ENCODE measurements at places on chromosomes 16 and 17. TPM values are rescaled to one million over a fixed set of nuclear protein-coding genes. Genes with fewer than 3 reads are reported as not detected.

- DNase-seq: no peak
Observed at GRCh38 chr17:4490109-4490591, 8.5 kb upstream of the SPNS2 start.

The ZC3H18 gene
- total RNA-seq: 72.7 TPM

The MYH1 gene
- not detected for total RNA-seq

DNA sequence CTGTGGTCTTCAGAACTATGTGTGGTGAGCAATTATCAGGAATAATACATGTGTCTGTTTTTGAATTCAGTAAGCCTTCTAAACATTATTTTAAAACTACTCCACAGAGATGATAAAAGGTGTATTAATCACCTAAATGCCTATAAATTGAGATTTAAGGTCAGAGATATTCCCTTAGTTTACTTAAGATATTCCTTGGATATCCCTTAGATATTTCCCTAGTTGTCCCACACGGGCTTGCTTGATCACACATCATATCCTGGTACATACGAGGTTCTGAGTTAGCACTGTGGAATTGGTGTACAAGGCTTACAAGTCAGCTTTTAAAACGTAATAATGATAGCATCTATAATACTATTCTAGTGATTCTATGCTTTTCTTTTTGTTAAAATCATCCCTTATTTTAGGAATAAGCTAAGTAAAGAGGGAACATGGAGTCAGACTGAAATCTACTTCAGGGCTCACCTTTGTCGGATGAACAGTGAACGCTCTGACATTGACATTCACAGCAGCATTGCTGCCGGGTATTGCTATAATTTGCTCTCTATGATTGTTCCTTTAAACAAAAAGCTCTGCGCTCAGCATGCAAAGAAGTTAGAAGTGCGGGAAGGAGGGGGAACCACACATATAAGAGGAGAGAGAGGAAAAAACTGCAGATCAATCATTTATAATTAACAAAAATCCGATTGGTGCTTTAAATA, 136.5 kb downstream of the SKAP1 start:
- no peak for DNase-seq

GRCh38 chr16:87647431-87648185, 45.3 kb downstream of the JPH3 start:
- DNase-seq: no peak

The HSD17B1 gene
- total RNA-seq: 0.44 TPM

The C17orf100 gene
- total RNA-seq: 1.5 TPM

The MARVELD3 gene
- total RNA-seq: not detected

DNA sequence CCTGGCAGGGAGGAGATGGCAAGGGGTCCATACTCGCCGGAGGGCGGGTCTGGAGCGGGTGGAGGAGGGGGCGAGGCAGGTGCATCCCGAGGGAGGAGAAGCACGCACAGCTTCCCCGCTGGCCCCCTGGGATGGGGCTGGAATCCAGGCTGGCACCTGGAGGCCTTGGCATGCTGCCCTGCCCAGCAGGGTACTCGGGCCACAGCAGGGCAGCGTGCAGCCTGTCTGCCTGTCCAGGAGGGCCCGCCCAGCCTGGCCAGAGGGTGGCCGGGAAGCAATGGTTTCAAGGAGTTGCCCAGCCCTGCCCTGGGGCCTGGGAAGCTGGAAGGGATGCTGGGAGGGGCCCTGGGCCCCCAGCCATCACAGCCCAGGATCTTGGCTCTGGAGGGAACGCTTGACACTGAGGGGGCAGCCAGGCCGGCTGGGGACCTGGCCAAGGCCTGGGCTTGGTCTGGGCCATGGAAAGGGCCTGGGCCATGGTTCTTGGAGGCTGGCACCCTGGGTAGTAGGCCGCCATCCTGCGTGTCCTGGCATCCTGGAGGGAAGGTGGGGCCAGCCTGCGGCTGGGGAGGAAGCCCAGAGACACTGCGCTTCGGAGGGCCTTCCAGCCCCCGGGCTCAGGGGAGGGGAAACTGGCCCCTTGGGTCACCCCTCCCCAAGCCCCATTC, 1.1 kb downstream of the GLIS2 start:
- DNase-seq: no peak

DNA sequence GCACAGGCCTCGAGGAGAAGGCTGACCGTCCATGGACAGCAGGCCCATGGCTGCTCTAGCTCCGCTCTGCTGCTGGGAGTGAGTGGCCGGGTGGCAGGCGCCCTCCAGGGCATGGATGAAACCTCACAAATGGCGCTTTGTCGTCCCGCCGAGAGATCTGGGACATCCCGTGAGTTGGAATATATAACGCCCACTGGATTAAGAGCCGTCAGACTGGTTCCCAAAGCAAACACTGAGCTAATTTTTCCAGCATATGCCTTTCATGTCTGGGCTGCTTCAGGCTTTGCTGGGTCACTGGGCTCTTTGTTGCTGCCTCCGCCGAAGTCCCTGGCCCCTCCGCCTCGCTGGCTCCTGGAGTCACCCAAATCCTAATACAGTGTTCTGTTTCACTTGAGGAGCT, 266.3 kb downstream of the FOXL1 start:
- DNase-seq: no peak

DNA sequence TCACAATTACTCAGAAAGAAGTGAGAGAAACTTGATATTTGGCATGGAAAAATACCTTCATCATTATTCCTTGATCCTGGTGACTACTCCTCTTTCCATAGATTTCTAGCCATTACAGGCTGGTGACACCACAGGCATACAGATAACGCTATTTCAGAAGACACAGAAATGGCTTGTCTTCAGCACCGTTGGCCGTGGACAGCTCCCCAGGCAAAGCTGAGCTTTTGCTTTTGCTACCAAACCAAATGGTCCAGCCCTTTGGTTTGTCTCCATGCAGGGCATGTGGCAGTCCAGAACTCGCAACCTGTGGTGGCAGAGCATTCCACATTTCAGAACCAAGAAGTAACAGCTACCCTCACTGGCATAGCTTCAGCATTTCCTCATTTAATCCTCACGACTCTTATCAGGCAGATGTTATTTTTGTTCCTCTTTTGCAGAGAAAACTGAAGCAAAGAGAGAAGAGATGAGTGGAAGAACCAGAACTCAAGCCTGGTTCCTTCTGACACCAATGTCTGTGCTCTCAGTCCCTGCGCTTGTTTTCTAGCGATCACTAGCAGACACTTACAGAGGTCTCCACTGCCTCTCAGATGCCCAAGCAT, 55.5 kb downstream of the HS3ST4 start:
- DNase-seq: peak; percentile 22

The NTN3 gene
- total RNA-seq: not detected

- peak; percentile 41 for DNase-seq
Observed at GRCh38 chr17:7839876-7840261, 5.9 kb downstream of the KDM6B start.

DNA sequence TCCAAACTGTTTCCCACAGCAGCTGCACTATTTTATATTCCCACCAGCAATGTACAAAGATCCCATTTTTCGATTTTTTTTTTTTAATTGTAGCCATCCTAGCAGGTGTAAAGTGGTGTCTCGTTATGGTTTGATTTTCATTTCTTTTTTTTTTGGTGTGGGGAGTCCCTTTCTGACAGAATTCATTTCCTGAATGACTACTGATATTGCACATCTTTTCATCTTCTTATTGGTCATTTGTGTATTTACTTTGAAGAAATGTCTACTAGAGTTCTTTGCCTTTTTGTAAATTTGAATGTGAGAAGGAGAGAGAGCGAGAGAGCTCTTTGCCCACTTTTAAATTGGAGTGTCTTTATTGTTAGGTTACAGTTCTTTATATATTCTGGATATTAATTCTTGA, 14.0 kb downstream of the CYB5B start:
- DNase-seq: no peak

DNA sequence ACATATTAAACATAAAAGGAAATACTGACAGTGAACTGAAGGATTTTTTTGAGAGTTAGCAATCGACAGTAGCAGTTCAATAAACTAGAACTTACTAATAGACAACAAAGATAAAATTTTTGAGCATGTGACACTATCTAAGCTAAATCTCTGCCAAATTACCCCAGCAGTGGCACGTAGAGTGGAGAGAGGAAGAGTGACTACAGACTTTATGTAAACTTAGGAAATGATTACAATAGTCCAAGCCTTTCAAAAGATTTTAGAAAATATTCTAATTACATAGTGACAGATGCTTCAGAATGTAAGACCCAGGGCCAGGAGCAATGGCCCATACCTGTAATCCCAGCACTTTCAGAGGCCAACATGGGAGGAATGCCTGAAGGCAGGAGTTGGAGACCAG, 52.4 kb downstream of the CFDP1 start:
- no peak for DNase-seq

- no peak for DNase-seq
Observed at GRCh38 chr17:59804901-59805465, 87.8 kb downstream of the TUBD1 start.

DNA sequence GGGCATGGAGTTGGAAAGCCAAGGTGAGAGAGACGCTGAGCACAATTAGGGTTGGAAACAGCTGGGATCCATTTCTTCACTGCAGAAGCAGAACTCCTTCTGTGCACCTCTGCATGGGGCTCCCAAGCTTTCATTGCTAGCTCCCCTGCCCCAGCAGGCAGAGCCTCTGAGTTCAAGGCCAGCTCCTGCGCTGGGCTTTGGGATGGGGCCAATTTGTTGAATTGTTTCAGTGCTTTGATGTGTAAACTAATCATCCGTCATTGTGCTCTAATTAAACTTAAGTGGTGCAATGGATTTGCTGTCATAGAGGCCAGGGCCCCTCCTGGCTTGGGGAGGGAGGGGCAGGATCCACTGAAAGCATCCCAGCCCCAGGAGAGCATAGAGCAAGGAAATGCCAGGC, 13.5 kb upstream of the LYRM9 start:
- DNase-seq: no peak

DNA sequence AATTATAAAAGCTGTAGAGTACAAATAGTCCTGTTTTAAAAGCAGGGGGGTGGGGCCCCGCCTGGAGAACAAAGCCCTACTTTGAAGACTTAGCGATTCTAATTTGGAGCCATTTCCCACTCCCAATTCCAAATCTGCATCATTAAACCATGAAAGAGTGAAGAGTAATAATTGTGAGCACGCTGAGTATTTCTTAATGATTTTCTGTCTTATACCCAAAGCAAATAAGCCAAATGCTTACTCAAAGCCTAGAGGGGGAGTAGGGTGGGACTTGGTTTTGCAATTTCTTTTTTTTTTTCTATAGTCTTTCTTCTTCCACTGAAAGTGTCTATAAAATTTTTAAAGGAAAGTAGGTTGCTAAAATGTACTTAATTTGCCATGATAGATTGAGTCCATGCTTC, 470.1 kb downstream of the TOX3 start:
- DNase-seq: no peak

The KIF2B gene
- total RNA-seq: not detected

Measured in activated CD4-positive, alpha-beta memory T cell treated with anti-CD3 and anti-CD28 coated beads for 36 hours (primary cell).